ENCODE measurements at places on chromosomes 12 and 14.

DNA sequence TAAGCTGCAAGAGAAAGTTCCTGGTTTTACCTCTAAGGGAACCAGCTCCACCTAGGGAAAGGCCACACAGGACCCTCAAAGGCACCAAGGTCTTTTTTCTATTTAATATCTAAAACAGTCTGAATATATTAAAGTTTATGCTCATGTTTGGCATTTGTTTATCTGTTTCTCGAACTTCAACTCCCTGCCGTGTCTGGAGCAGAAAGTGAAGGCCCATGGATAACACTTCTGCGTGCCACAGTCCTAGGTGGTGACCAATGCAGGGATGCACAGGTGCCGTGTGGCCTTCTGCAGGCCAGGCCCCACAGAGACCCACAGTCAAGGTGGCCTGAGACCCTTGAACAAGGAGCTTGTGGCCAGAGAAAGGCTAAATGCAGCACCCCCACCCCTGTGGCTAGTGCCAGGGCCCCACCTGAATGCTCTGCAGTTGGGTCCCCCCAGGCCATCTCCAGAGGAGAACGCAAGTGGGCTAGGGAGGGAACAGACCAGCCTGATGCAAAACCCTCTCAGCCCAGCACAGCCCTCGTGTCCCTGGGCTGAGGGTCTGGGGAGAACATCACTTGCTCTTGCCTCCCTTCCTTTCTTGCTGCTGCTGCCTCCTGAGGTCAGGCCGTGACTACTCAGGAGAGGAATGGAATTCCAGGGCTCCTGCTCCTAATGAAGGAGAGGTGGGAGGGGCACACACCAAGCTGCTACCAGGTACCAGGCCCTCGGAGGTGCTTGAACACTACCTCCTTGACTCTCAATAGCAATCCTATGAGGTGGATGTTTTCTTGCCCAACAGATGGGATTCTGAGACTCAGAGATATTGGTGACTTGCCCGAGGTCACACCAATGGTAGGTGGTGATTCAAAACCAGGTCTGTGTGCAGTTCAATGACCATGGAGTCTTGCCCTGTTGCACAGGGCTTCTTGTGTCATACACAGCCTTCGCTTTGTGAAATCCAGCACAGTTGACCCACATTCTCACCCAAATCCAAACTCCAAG is 45.4 kb downstream of the PSMA6 start:
- no peak for DNase-seq

DNA sequence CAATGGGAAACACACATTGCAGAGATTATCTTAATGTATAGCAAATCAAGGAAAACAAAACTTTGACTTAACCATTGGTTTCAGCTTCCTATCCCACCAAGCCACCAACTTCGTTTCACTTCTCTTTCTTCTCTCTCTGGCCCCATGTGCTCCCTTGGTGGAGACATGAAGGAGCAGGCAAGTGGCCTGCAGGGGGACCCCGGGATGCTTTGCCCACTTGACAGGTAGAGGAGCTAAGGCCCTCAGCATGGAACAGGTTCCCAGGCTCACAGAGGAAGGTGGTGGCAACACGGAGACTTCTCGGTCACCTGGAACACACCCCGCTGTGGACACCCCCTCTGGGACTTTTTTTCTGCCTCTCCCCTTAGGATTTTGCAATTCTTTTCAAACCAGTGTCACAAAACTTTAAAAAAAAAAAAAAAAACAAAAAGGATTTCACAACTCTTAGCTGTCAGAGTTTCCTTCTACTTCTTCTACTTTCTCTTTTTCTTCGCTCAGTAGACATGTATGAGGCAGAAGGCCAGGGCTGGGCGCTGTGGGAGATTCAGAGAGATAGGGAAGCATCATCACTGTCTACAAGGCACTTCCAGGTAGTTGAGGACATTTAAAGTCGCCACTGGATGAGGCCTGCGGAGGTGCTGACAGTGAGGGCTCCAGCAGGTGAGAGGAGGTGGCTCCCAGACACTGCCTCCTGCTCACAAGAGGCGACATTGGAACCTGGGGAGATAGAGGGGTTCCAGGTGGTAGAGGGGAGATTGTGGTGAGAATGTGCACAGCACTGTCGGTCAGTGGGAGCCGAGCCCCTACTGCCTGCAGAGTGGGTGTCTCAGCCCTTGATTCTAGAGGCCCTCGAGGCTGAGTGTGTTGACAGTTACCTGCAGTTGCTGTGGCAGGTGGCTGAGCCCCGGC is 119.6 kb downstream of the GCH1 start:
- DNase-seq: no peak

GRCh38 chr12:57627501-57628279 is 5.3 kb downstream of the B4GALNT1 start:
- DNase-seq: no peak

DNA sequence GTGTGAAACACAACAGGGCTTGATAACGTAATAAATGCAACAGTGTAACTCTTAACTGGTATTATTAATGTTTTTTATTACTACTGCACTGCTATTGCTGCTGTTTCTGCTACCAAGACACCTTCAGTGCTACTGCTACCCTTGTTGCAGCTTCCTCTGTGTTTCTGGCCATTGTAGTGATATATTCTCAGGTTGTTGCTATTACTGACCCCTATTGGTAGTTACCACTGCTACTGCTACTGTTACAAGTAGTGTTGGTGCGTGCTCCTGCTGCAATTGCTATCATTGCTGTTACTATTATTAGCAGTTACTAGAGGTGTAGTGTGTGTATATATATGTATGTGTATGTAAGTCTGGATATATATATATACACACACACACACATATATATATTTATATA is 87.2 kb upstream of the PTPRB start:
- no peak for DNase-seq

DNA sequence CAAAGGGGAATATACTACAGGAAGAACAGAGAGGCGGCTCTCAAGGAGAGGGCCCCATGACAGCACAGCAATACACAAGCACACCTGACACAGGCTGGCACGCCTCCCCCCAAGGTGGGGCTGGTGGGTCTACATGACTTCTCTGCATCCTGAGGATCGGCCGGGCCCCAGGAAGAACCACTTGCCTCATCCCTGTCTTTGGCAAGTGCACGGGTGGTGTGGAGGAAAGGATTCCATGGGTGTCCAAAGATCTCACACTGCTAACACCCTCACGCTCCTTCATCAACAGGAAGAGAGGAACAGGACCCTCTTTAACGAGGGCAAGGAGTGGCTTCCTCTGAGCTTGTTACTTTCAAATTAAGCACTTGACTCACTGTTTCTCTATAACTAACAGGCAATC is 7.3 kb downstream of the VAMP1 start:
- DNase-seq: no peak

DNA sequence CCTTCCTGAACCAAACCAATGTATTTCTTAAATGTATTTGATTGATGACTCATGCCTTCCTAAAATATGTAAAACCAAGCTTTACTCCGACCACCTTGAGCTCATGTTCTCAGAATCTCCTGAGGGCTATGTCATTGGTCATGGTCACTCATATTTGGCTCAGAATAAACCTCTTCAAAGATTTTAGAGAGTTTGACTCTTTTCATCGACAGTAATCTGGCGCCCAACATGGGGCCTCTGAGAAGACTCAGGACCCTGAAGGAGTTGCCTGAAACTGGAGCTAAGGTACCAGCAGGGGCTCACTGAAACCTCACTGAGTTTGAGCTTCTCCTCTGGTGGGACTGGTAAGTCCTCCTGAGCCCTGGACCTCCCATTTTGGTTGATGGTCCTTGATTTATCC is 17.2 kb upstream of the PSMC1 start:
- DNase-seq: no peak

- no peak for DNase-seq
These were observed 152.3 kb downstream of the MSRB3 start for GRCh38 chr12:65430571-65431306.

DNA sequence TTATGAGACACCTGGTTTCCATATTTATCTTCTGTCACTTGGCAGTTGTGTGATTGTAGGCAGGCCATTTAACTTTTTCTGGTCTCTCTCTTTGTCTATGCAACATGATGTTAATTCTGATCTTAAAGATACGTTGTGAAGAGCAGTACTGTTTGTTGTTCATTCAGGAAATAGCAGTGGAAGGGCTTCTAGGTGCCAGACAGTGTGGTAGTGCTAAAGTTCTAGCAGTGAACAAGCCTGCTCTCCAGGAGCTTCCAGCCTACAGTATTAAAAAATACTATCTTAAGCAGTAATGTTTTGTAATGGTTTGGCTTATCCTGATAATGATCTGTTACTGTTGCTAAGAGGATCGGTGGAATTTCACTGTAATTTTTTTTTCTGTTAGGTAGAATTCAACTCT is 15.2 kb downstream of the NAA30 start:
- DNase-seq: no peak

- no peak for DNase-seq
These were observed 9.8 kb upstream of the PHLDA1 start for GRCh38 chr12:76041406-76041805.

GRCh38 chr14:24634158-24634557 is at the start of gene GZMB:
TSS of gene GZMB (minus strand) at chr14:24634190. CDS start at chr14:24634160, 30 bp downstream.
- no peak for DNase-seq

Measured in thoracic aorta (tissue), 2 donors.